Ascending aorta (tissue), 2 donors: ENCODE measurements at places on chromosomes 4 and X. TPM values are rescaled to one million over a fixed set of nuclear protein-coding genes. Genes with fewer than 3 reads are reported as not detected.

The PCDH18 gene
- total RNA-seq = 31.6 TPM

The GAGE13 gene
- total RNA-seq = not detected

The HAND2 gene
- 6.0 TPM for total RNA-seq

The ANAPC10 gene
- 2.6 TPM for total RNA-seq

The STPG2 gene
- not detected for total RNA-seq

The WWC2 gene
- total RNA-seq = 3.8 TPM

The VCX3A gene
- total RNA-seq = not detected

The SLC26A1 gene
- total RNA-seq = not detected

The AFF2 gene
- total RNA-seq = 2.3 TPM

The CFAP99 gene
- not detected for total RNA-seq

GRCh38 chrX:25028726-25029125, 13.0 kb upstream of the ARX start:
- DNase-seq = no peak
- no peaks in the 10 kb centered on the region for H3K36me3 ChIP-seq
- H3K27me3 ChIP-seq = no peaks in the 10 kb centered on the region
- H3K27ac ChIP-seq = no peak overlapping the region
- no peak overlapping the region for H3K4me3 ChIP-seq

- H3K36me3 ChIP-seq = no peaks in the 10 kb centered on the region
- no peak for DNase-seq
- no peaks in the 10 kb centered on the region for H3K4me1 ChIP-seq
- H3K4me3 ChIP-seq = no peak overlapping the region
- H3K27me3 ChIP-seq = no peaks in the 10 kb centered on the region
These were observed 1.9 kb upstream of the FTSJ1 start for GRCh38 chrX:48474127-48474526.

GRCh38 chrX:42746606-42747005, 31.4 kb downstream of the PPP1R2C start:
- no peak for DNase-seq
- no peaks in the 10 kb centered on the region for H3K27me3 ChIP-seq
- H3K4me3 ChIP-seq = no peak overlapping the region
- no peaks in the 10 kb centered on the region for H3K36me3 ChIP-seq
- H3K27ac ChIP-seq = no peak overlapping the region
- H3K4me1 ChIP-seq = no peaks in the 10 kb centered on the region

GRCh38 chrX:110219920-110220319, 98.0 kb downstream of the AMMECR1 start:
- no peak for DNase-seq
- H3K4me3 ChIP-seq = no peak overlapping the region
- H3K36me3 ChIP-seq = no peaks in the 10 kb centered on the region
- no peaks in the 10 kb centered on the region for H3K4me1 ChIP-seq

GRCh38 chrX:118751950-118752783, 24.8 kb downstream of the IL13RA1 start:
- no peak overlapping the region for H3K27ac ChIP-seq
- no peak overlapping the region for H3K4me3 ChIP-seq
- peaks cover 3% of the 10 kb centered on the region for H3K36me3 ChIP-seq
- H3K27me3 ChIP-seq = no peaks in the 10 kb centered on the region
- no peak for DNase-seq
- H3K4me1 ChIP-seq = peaks cover 5% of the 10 kb centered on the region

DNA sequence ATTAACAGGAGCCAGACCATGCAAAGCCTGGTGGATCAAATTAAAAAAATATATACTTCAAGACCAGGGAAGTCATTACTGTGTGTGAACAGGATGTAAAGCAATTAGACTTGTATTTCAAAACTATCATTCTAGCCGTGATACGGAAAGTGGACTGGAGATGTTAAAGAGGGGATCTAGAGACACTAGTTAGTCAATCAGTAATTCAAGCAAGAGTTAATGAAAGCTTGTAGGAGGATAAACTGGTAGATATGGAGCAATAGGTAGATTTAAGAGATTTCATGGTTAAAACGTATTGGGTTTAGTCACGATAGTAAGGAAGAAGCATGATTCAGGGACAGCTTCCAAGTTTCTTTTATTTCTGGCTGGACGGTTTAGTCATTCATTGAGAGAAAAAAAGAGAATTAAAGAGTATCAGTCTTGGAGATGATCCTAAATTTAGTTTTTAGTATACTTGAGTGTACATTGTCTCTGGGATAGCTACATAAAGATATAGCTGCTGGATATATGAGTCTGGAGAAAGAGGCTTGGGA, 3.9 kb downstream of the MAD2L1 start:
- no peak overlapping the region for H3K27ac ChIP-seq
- DNase-seq = no peak
- H3K4me3 ChIP-seq = no peak overlapping the region

GRCh38 chr4:143397887-143398286, 61.2 kb downstream of the GAB1 start:
- H3K27ac ChIP-seq = peak overlapping the region; percentile 62
- DNase-seq = no peak
- H3K4me3 ChIP-seq = no peak overlapping the region
- H3K36me3 ChIP-seq = no peaks in the 10 kb centered on the region

DNA sequence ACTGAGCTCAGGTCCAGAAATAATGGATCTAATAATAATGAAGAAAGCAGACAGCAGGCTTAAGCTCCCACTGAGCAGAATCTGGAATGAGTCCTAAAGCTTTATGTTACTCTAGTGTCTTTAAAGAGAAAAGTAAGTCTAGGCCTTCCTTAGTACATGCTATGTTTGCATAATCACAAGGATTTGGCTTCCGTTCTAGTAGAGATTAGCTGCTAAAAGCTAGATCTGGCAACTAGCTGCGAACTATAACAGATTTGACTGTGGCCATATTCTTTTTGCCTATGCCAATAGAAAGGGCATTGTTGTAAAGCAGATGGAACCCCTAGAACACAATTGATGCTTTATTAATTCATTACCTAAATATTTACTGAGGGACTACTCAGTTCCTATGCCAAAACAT, 19.0 kb downstream of the COX7B2 start:
- H3K27ac ChIP-seq = no peak overlapping the region
- H3K36me3 ChIP-seq = no peaks in the 10 kb centered on the region
- DNase-seq = no peak
- H3K4me3 ChIP-seq = no peak overlapping the region

- no peaks in the 10 kb centered on the region for H3K27me3 ChIP-seq
- DNase-seq = no peak
- H3K36me3 ChIP-seq = no peaks in the 10 kb centered on the region
- H3K4me1 ChIP-seq = no peaks in the 10 kb centered on the region
- no peak overlapping the region for H3K4me3 ChIP-seq
These were observed 9.9 kb upstream of the SPATA4 start for GRCh38 chr4:176205299-176205698.

GRCh38 chr4:72360075-72360474, 208.9 kb downstream of the ADAMTS3 start:
- DNase-seq = no peak
- H3K4me3 ChIP-seq = no peak overlapping the region
- no peaks in the 10 kb centered on the region for H3K4me1 ChIP-seq
- no peaks in the 10 kb centered on the region for H3K36me3 ChIP-seq
- no peaks in the 10 kb centered on the region for H3K27me3 ChIP-seq

GRCh38 chrX:135327299-135327698, 18.0 kb downstream of the ETDC start:
- H3K4me1 ChIP-seq = no peaks in the 10 kb centered on the region
- H3K27ac ChIP-seq = no peak overlapping the region
- H3K27me3 ChIP-seq = no peaks in the 10 kb centered on the region
- H3K36me3 ChIP-seq = peaks cover 3% of the 10 kb centered on the region

GRCh38 chr4:106450249-106450648, 81.7 kb upstream of the GIMD1 start:
- no peaks in the 10 kb centered on the region for H3K36me3 ChIP-seq
- no peak for DNase-seq
- no peaks in the 10 kb centered on the region for H3K4me1 ChIP-seq
- no peak overlapping the region for H3K4me3 ChIP-seq
- no peaks in the 10 kb centered on the region for H3K27me3 ChIP-seq

DNA sequence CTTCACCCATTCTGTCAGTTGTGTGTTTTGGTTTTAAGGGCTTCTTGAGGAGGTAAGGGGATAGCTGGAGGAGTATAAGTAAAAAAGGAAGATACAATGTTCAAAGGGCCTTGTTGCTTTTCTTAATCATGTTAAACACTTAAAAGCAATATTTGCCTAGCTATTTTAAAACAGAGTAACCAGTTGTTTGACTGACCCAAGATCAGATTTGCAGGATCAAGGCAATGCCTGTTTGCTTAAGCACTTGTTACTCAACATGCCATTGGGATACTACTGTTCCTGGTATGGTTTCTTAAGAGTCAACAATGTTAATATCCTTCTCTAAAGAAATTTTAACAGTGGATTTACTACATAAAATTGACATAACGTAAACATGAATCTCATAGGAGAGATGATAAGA, 2.6 kb downstream of the DCLK2 start:
- H3K4me3 ChIP-seq = peak overlapping the region; percentile 86
- no peak overlapping the region for H3K27ac ChIP-seq
- peaks cover 3% of the 10 kb centered on the region for H3K4me1 ChIP-seq
